ENCODE measurements at places on chromosomes 2 and 18.

DNA sequence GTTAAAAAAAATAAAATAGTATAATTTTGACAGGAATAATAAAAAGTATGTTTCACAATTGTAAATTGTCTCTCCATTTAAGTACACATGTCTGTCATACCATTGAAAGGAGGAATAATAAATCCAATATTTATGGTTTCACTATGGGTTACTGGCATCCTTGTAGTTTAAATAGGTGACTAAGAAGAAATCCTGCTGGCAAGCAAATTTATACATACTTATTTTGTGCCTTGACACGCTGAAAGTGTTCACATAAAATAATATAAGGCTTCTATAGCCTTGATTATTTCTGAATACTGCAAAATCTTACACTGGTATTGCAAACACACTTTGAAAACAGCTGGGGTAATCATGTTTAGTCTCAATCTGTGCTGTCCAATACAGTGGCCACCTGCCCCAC lies 138.3 kb upstream of the ETAA1 start:
- DNase-seq, result no peak

- DNase-seq, result no peak
Measured at GRCh38 chr2:43171789-43172188, 54.6 kb downstream of the ZFP36L2 start.

DNA sequence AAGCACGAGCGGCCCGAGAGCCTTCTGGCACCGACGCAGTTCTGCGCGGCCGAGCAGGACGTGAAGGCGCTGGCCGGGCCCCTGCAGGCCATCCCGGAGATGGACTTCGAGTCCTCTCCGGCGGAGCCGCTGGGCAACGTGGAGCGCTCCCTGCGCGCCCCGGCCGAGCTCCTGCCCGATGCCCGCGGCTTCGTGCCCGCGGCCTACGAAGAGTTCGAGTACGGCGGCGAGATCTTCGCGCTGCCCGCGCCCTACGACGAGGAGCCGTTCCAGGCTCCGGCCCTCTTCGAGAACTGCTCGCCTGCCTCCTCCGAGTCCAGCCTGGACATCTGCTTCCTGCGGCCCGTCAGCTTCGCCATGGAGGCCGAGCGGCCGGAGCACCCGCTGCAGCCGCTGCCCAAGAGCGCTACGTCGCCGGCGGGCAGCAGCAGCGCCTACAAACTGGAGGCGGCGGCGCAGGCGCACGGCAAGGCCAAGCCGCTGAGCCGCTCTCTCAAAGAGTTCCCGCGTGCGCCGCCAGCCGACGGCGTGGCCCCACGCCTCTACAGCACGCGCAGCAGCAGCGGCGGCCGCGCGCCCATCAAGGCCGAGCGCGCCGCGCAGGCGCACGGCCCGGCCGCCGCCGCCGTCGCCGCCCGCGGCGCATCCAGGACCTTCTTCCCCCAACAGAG lies 70.4 kb downstream of the ARHGEF33 start:
- peak; percentile 33 for DNase-seq

DNA sequence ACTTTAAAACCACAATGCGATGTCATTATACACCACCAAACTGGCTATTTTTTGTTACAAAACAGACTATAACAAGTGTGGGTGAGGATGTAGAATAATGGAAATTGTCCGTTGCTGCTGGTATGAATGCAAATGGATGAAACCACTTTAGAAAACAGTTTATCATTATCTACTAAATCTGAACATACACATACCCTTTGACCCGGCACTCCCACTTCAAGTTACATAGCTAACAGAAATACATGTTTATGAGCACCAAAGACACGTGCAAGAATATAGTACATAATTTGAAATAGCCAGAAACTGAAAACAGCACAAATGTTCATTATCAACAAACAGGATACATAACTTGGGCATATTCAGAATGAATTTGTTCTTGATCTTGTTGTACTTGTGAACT lies 206.4 kb upstream of the CHAC2 start:
- DNase-seq, result no peak

GRCh38 chr2:101830146-101830545 lies 132.6 kb downstream of the MAP4K4 start:
- DNase-seq, result no peak

DNA sequence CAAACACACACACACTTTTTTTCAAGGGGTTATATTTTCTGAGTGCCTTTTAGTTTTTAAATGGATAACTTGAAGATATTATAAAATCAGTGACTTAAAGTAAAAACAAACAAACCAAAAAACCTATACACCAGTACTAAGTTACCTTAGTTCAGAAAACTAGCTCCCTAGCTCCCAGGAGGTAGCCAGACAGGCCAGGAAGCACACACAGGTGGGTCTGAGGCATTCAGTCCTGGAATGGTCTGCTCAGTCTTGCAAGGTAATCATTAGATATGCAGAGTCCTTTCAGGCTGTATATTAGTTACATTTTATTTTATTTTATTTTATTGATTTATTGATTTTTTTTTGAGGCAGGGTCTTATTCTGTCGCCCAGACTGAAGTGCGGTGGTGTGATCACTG lies 10.7 kb upstream of the DYNC2LI1 start:
- no peak for DNase-seq

- DNase-seq, result no peak
Measured at GRCh38 chr18:58544179-58544578, 84.7 kb downstream of the ALPK2 start.

GRCh38 chr2:10499275-10499907 lies 51.3 kb upstream of the ODC1 start:
- no peak for DNase-seq

GRCh38 chr2:54012538-54013141 lies 41.8 kb upstream of the PSME4 start:
- DNase-seq, result no peak

- no peak for DNase-seq
Measured at GRCh38 chr2:220043155-220043989, 415.9 kb downstream of the SLC4A3 start.

- no peak for DNase-seq
Measured at GRCh38 chr2:39435741-39436591, 1.1 kb downstream of the MAP4K3 start.

DNA sequence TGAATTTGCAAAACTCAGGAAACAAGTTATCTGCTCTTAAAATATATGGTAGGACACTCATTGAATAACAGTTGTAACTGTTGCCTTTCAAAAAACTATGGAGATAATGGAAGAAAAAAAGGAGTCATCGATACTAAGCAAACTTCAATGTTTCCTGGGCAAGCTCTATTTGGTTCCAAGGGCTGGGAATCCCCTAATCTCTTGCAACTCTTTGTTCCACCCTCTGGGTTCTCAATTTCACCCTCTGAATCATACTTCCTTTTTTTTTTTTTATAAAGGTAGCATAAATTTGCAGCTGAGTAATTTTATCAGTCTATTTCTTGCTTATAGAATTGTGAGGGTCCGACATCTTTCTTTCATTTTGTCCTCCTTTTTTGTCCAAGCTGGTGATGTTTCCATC lies 36.7 kb downstream of the SLC9A4 start:
- no peak for DNase-seq

DNA sequence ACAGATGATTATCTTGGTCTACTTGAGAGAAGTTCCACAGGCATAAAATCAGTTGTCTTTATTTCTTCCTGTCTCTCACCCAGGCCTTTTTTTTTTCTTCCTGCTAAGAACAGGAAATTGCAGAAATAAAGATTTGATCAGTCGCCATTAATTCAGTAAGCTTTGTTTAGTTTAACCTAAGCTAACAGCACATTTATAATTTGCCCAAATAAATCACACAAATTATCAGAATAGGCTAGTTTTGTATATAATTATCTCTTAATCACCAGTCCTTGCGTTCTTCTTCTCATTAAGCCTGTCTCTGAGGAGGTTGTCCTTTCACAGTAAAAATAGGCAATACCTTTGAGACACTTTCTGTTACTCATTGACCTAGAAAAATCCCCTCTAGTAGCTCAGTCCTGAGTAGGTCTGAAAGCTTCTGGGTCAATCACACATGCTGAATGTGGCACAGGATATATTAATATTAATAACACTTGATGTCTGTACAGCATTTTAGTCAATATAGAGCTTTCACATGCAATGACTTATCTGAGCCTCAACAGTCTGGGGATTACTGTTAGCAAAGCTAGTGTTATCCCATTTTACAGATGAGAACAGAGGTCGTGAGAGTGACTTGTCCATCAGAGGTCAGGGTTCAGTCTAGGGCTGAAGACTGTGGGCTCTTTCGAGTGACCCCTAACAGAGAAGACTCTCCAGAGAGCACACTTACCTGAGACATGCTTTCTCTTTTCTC lies 11.2 kb upstream of the STK17B start:
- no peak for DNase-seq

GRCh38 chr2:239773228-239774141 lies 251.7 kb downstream of the NDUFA10 start:
- DNase-seq, result no peak

DNA sequence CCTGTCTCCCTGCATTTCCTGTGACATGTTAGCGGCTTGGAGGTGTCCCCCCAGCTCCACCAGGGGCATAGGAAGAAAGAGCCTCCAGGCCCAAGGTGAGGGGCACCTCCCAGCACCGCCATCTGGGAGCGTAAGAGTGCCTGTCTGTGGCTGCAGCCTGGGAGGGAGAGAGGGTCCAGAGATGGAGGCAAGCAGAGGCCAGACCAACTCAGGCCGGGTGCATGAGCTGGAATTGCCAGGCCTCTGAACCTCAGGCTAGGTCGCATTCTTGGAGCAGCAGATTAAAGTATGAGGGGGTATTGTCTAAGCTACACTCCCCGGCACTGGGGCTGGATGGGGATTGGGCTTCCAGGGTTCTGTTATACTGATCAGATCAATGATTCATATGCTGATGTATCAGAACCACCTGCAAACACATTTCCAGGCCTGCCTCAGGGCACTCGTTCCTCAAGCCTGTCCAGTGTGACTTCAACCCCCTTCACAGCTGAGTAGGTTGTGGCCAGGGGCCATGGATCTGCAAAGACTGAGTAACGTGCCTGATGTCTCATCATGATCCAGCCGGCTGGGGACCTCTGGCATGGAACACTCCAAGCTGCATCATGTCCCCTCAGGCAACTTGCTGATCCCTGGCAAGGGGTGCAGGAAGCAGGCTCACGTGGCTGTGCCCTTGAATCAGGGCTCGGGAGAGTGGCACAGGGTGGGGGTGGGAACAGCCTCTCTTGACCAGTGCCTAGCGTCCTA lies 73.2 kb downstream of the HS1BP3 start:
- no peak for DNase-seq

DNA sequence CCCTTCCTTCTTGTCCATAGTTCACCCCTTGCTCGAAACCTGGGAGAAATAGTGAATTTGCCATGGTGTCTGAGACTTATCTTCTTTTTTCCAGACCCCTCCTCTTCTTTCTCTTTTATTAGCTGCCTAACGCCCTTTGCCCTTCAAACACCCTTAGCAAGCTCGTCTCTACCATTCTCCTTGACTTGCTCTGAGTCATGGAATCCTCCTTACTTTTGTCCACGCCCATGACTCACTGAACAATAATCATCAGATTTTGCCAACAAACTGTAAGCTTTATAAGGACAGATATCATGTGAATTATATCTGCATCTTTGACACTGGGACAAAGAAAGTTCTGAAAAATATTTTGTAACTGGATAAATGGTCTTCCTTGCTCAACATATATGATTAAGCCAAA lies 67.1 kb upstream of the CNTNAP5 start:
- no peak for DNase-seq

DNA sequence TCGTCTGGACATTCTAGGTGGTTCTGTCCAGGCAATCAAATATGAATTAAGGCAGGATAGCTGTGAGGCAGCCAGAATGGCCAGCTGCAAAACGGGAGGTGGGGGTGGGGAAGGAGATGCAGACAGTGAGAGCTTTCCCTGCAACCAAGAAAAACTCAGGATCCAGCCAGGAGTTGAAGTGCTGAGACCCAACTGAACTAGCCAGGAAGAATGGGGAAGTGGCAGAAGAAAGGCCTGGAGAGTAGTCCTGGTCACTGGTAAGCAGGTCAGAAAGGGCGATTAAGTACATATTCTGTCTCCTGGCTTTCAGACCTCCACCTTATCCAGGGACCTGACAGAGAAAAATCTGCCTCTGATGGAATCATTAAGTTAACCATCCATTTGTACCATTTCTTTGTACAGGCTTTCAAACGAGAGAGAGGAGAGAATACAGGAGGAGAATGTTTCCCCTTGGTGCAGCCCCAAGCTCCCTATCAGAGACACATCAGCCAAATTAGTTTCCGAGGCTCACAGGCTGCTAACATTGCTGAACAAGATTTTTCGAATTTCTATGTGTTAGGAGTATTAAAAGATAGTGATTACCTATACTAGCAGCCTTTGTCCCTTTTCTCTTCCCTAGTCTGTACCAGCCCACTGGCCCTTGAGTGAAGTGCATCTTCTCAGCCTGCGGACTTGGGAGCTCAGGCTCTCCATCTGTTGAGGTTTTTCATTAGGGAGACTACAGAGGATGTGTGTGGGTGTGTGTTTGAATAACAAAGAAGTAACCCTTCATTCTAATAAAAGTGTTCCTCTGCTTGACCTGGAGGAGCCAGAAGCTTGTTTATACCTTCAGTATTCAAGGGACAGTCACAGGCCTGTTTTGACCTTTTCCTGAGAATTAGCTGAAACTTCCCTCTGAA lies 12.5 kb upstream of the HOXD1 start:
- no peak for DNase-seq

- DNase-seq, result no peak
Measured at GRCh38 chr2:81901017-81901416, 1596.5 kb upstream of the LRRTM1 start.

DNA sequence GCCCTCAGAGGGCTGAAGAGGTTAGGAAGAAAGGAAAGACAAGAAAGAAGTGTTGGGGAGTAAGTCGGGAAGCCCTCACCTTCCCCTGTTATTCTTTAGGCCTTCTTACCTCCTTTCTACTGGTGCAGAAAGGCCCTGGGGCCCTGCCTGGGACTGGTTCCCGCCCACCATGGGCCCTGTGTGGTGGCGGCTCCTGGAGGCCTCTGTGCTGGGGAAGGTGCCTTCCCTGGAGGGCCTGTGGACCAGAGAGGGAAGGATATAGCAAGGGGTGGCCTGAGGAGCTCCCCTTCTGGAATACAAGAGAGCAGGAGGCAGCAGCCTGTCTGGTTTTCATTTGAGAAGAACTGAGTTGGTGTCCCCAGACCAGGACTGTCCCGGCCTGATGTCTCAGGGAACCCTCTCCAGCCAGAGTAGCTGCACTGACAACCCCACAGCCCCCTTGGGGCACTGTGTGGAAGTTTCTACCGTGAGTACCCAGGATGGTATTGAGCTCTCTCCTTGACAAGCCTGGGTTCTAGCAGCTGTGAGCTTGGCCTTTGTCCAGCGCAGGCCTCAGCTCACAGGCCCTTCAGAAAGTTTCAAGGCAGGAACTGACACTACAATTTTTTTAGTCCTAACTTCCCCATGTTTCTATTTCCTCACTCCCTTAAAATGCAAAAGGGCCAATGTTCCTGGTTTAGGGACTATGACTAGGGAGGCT lies 47.1 kb downstream of the EFR3B start:
- DNase-seq, result no peak

GRCh38 chr2:74567881-74568280 lies 13.4 kb downstream of the DOK1 start:
- no peak for DNase-seq

- no peak for DNase-seq
Measured at GRCh38 chr2:214503568-214503967, 92.7 kb downstream of the VWC2L start.

- DNase-seq, result no peak
Measured at GRCh38 chr18:57446322-57446721, 11.1 kb downstream of the ONECUT2 start.

GRCh38 chr18:58581265-58581664 lies 47.6 kb downstream of the ALPK2 start:
- no peak for DNase-seq

GRCh38 chr2:159484532-159484931 lies 131.8 kb downstream of the BAZ2B start:
- DNase-seq, result no peak

- no peak for DNase-seq
Measured at GRCh38 chr2:230008708-230009066, 60.0 kb downstream of the SLC16A14 start.

Data from urinary bladder (tissue), 4 donors.